Activated CD4-positive, alpha-beta T cell treated with anti-CD3 and anti-CD28 coated beads, Interleukin-2, amount 10 ng/mL, durations not matched to agents 7 days and 5 days (primary cell): ENCODE measurements at places on chromosomes 7 and 10. TPM values are rescaled to one million over a fixed set of nuclear protein-coding genes. Genes with fewer than 3 reads are reported as not detected.
A peak's percentile ranks its signal among the peaks of the same experiment; 100 is the strongest.

Gene EPO
- not detected for total RNA-seq

Gene TET1
- total RNA-seq, result 3.0 TPM

Gene SLC26A5
- not detected for total RNA-seq

Gene CHST15
- not detected for total RNA-seq

GRCh38 chr10:131084791-131085090 lies 226.8 kb downstream of the TCERG1L start:
- no peak for DNase-seq
- H3K36me3 ChIP-seq, result no peaks in the 10 kb centered on the region
- H3K4me3 ChIP-seq, result no peak overlapping the region

DNA sequence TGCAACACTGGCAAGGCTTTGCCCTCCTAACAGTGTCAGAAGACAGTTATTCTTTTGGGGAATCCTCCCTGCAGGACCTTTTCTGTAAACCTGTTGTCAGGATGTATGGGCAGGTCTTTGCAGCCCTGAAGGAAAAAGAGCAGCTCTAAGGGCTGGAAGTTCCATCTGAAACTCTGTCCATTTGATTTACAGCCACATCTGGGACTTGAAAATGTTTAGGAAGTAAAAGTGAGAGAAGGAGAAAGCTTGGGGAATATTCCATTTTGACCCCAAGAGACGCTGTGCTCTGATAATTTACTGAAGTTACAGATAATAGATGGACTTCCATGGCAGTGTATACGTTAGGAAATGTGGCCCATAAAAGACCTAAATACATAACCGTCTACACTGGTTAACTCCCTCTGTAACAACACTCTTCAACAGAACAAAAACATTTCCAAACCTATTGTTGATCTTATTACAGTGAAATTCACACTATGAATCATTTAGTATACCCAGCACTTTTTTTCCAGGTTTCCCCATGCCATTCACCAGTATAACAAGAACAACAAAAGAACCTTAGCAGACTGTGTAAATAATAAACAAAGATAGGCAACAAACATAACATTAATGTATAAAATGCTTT lies 89.1 kb downstream of the KIAA1549 start:
- H3K36me3 ChIP-seq, result no peaks in the 10 kb centered on the region
- H3K27me3 ChIP-seq, result peaks cover 21% of the 10 kb centered on the region
- no peak overlapping the region for H3K4me3 ChIP-seq
- DNase-seq, result no peak
- peaks cover 13% of the 10 kb centered on the region for H3K4me1 ChIP-seq

GRCh38 chr7:79593866-79594301 lies 140.4 kb upstream of the MAGI2 start:
- H3K4me1 ChIP-seq, result no peaks in the 10 kb centered on the region
- no peak for DNase-seq
- no peaks in the 10 kb centered on the region for H3K36me3 ChIP-seq
- H3K27me3 ChIP-seq, result no peaks in the 10 kb centered on the region
- H3K4me3 ChIP-seq, result no peak overlapping the region
- no peak overlapping the region for H3K27ac ChIP-seq

DNA sequence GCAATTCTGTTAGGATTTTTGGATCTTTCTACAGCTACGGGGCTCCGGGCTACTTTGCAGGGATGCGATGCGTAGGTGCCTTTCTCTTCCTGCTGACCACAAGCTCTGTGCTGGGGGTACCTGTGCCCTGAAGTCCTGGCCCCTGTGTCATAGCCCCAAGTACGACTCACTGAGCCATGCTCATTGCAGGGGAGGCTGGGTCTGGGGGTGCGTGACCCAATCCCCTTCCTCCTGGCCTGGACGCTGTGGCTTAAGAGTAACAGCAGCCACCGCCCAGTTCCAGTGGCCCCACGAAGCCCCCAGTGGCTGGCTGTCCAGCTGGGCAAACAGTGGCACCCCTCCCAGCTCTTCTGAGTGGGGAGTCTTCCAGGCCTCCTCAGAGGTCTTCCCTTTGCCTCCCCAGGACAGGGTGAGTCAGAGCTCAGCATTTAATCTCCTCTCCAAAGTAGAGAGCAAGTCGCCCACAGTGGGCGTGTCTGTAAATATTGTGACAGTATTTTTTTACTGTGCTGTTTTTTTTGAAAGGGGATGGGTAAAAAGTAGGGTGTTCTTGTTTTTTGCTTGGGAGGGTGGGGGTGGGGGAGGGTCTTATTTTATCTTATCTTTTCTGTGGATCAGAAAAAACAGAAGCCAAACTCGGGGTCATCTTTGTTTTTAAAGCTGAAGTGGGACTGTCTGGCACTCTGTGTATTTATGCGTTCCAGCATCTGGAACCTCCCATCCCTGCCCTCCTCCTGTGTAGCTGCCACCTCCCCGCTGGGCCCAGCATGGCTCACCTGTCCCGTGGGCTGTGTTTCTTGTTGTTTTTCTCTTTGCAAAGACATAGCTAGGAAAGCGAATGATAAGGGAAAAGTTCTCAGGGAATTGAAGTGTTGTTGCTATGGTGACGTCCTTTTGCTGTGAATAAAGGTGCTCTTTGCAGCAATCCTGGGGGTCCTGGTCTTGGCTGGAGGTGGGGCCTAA lies 8.2 kb downstream of the LFNG start:
- DNase-seq, result peak; percentile 62
- H3K27me3 ChIP-seq, result no peaks in the 10 kb centered on the region
- H3K4me3 ChIP-seq, result peak overlapping the region; percentile 51
- peaks cover 64% of the 10 kb centered on the region for H3K4me1 ChIP-seq
- H3K36me3 ChIP-seq, result peaks cover 39% of the 10 kb centered on the region

DNA sequence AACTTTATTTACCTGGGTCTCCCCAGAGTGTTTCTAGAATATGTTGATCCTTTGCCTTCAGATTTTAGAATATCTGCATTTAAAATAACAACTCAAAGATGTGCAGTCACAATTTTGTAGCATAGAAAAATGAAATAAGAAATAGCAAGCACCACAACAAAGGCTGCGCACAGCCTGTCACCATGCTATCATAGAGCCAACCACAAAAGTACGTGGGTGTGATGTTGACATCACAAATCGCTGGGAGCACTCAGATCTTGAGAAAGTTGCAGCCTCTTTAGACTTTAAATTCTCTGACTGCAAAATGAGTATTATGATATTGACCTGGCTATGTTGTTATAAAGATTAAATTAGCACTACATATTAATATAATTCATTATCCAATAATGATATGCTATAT lies 177.9 kb downstream of the TNS3 start:
- no peaks in the 10 kb centered on the region for H3K4me1 ChIP-seq
- no peak overlapping the region for H3K4me3 ChIP-seq
- DNase-seq, result no peak
- H3K27me3 ChIP-seq, result no peaks in the 10 kb centered on the region
- no peak overlapping the region for H3K27ac ChIP-seq

DNA sequence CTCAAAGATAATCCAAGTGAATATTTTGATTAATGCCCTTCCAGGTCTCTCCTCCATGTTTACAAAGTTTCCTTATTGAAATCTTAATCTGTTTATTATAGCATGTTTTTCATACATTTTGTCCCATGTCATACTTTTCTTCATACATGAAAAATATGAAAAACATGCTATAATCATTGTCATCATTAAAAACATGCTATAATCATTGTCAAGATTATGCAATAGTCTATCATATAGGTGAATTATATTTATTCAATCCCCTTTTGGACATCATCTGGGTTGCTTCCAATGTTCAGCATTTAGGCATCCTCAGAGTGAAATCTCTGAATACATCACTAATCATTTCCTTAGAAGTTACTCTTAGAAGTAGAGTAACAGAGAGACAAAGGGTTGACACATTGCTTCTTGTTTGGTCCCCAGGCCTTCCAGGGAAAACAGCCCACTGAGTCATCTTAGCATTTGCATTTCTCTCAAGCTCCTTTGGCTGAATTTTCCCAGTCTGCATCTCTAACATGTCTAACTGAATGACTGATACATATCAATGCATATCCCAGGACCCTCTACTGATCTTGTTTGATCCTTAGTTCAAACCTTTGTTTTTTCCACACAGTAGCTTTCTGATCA lies 87.0 kb downstream of the SGMS1 start:
- peaks cover 6% of the 10 kb centered on the region for H3K36me3 ChIP-seq
- DNase-seq, result no peak
- no peak overlapping the region for H3K27ac ChIP-seq
- no peaks in the 10 kb centered on the region for H3K27me3 ChIP-seq
- H3K4me3 ChIP-seq, result no peak overlapping the region
- H3K4me1 ChIP-seq, result peaks cover 34% of the 10 kb centered on the region

Gene VSTM2A
- total RNA-seq, result not detected

GRCh38 chr10:109105725-109106124 lies 817.6 kb downstream of the XPNPEP1 start:
- H3K36me3 ChIP-seq, result no peaks in the 10 kb centered on the region
- H3K4me1 ChIP-seq, result no peaks in the 10 kb centered on the region
- no peak overlapping the region for H3K27ac ChIP-seq
- no peak for DNase-seq

GRCh38 chr7:37541810-37542443 lies 93.3 kb upstream of the ELMO1 start:
- no peak overlapping the region for H3K4me3 ChIP-seq
- H3K4me1 ChIP-seq, result no peaks in the 10 kb centered on the region
- no peak overlapping the region for H3K27ac ChIP-seq
- peaks cover 4% of the 10 kb centered on the region for H3K27me3 ChIP-seq

- peaks cover 3% of the 10 kb centered on the region for H3K27me3 ChIP-seq
- peak overlapping the region; percentile 93 for H3K27ac ChIP-seq
- H3K4me1 ChIP-seq, result peaks cover 66% of the 10 kb centered on the region
- H3K36me3 ChIP-seq, result no peaks in the 10 kb centered on the region
- no peak for DNase-seq
These were observed 28.1 kb upstream of the EZH2 start for GRCh38 chr7:148912151-148912550.

GRCh38 chr10:34506786-34507185 lies 308.3 kb downstream of the PARD3 start:
- no peaks in the 10 kb centered on the region for H3K4me1 ChIP-seq
- no peak overlapping the region for H3K4me3 ChIP-seq
- no peak for DNase-seq
- no peaks in the 10 kb centered on the region for H3K36me3 ChIP-seq
- H3K27me3 ChIP-seq, result no peaks in the 10 kb centered on the region

Gene GPR37
- total RNA-seq, result not detected

Gene MBL2
- not detected for total RNA-seq

- H3K27me3 ChIP-seq, result no peaks in the 10 kb centered on the region
- peaks cover 16% of the 10 kb centered on the region for H3K4me1 ChIP-seq
- DNase-seq, result peak; percentile 8
These were observed 37.5 kb downstream of the AHCYL2 start for GRCh38 chr7:129262324-129262723.

GRCh38 chr7:151315038-151315655 lies 26.5 kb upstream of the NUB1 start:
- H3K36me3 ChIP-seq, result peaks cover 17% of the 10 kb centered on the region
- peaks cover 16% of the 10 kb centered on the region for H3K4me1 ChIP-seq
- H3K27me3 ChIP-seq, result no peaks in the 10 kb centered on the region
- H3K27ac ChIP-seq, result peak overlapping the region; percentile 81

Gene C10orf105
- 0.71 TPM for total RNA-seq

Gene BMPER
- total RNA-seq, result not detected

Gene MAGI2
- total RNA-seq, result 0.05 TPM

Gene SEMA4G
- total RNA-seq, result 1.6 TPM

Gene ADAM12
- 0.65 TPM for total RNA-seq

Gene LRRC18
- not detected for total RNA-seq

- H3K4me3 ChIP-seq, result no peak overlapping the region
- no peak overlapping the region for H3K27ac ChIP-seq
- H3K36me3 ChIP-seq, result peaks cover 26% of the 10 kb centered on the region
- H3K27me3 ChIP-seq, result no peaks in the 10 kb centered on the region
These were observed 10.4 kb downstream of the CUL2 start for GRCh38 chr10:35079763-35080162.

- H3K27me3 ChIP-seq, result no peaks in the 10 kb centered on the region
- H3K36me3 ChIP-seq, result no peaks in the 10 kb centered on the region
- no peak for DNase-seq
These were observed 82.9 kb downstream of the CADPS2 start for GRCh38 chr7:122803323-122803722.

DNA sequence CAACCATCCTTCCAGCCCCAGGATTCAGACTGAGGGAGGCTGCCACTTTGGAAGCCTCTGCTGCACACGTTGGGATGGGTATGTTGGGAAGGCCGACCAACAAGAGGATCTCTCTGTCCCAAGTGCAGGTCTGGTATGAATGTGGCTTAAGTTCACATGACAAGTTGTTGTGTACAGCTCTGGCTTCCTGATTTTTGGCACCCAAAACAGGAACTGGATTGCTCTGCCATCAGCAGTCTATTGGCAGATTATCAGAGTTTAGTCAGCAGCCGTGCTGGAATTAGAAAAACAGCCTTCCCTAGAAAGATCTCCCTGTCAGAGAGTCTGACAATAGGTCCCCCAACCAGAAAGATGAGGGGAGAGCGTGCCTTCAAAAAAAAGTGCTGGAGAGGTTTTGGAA lies 66.9 kb downstream of the GOLGA7B start:
- H3K27ac ChIP-seq, result no peak overlapping the region
- H3K4me1 ChIP-seq, result peaks cover 4% of the 10 kb centered on the region
- H3K36me3 ChIP-seq, result no peaks in the 10 kb centered on the region
- no peak for DNase-seq

DNA sequence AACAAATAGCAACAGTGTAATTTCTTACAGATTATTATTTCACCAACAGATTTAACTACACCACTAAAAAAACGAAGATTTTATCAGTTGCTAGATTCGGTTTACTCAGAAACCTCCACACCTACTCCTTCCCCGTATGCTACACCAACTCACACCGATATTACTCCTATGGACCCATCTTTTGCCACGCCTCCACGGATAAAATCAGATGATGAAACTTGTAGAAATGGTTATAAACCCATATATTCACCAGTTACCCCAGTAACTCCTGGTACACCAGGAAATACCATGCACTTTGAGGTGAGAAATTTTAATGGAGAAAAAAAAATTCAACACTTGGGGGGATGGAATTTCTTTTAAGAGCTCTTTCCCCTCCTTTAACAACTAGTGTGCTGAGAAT lies 92.5 kb downstream of the KMT2E start:
- no peak for DNase-seq
- peaks cover 8% of the 10 kb centered on the region for H3K4me1 ChIP-seq
- H3K4me3 ChIP-seq, result no peak overlapping the region
- no peak overlapping the region for H3K27ac ChIP-seq

DNA sequence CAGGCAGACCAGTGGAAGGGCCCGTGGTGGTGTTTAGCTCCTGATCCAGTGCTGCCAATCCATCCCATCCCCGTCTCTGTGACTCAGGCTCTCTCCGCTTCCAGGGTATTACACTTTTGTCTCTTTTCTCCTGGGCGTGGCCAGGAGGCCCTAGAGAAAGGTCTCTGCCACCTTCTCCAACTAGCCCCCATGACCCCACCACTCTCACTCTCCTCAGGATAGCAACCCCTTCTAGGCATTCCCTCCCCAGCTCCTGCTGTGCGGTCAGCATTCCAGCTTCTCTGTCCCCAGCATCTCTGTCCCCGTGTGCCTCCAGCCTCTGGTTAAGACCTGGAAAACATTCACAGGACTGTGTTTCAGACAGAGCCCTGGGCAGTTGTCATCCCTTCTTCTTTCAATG lies 36.2 kb upstream of the R3HCC1L start:
- no peaks in the 10 kb centered on the region for H3K36me3 ChIP-seq
- H3K4me1 ChIP-seq, result no peaks in the 10 kb centered on the region
- H3K4me3 ChIP-seq, result no peak overlapping the region
- no peak overlapping the region for H3K27ac ChIP-seq
- no peaks in the 10 kb centered on the region for H3K27me3 ChIP-seq
- DNase-seq, result no peak
